Skin of body (tissue), 3 donors: ENCODE measurements at places on chromosomes 7 and 10. TPM values are rescaled to one million over a fixed set of nuclear protein-coding genes. Genes with fewer than 3 reads are reported as not detected.

Gene PTPRN2
- total RNA-seq: 0.99 TPM

Gene GJD4
- not detected for total RNA-seq

Gene KCP
- 1.4 TPM for total RNA-seq

Gene ITIH5
- 28.4 TPM for total RNA-seq

Gene NKX6-2
- total RNA-seq: not detected

Gene ZNF800
- 26.0 TPM for total RNA-seq

Gene SLC39A12
- 0.10 TPM for total RNA-seq

Gene DMBT1
- total RNA-seq: 0.10 TPM

Gene LIPJ
- total RNA-seq: 0.49 TPM
